NCI-H2081 (cell line): ENCODE measurements at places on chromosomes 5 and 9.

DNA sequence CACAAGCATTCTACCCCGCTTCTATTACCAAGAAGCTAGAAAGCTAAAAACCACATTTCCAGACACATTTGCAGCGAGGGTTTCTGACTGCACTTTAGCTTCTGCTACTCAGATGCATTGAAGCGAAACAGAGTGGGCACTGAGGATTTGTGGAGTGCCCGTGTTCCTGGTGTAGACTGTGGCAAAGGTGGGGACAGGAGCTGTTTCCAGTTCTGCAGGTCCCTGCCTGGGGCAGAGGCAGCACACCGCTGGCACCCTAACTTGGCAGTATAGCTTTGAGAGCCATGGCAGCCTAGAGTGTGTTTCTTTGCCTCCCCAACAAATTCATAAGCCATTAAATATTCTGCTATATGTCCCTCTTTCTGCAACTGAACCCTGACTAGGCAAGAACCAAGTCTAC is 108.6 kb upstream of the SPOCK1 start:
- DNase-seq: no peak

DNA sequence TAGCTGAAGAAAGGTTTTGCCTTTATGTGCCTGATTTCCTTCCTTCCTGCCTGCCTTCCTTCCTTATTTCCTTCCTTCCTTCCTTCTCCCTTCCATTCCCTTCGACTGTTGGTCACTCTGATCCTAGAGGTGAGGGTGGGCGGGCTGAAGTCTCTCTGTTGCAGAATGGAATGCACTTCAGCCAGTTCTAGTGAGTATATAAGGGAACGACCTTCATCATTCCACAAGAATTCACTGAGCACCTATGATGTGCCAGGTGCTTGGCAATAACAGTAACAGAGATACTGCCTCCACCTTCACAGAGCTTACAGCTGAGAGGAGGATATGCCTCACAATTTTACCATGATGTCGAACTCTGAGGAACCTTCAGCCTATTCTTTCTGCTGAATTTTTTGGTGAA is 8.7 kb upstream of the OR5C1 start:
- no peak for DNase-seq

DNA sequence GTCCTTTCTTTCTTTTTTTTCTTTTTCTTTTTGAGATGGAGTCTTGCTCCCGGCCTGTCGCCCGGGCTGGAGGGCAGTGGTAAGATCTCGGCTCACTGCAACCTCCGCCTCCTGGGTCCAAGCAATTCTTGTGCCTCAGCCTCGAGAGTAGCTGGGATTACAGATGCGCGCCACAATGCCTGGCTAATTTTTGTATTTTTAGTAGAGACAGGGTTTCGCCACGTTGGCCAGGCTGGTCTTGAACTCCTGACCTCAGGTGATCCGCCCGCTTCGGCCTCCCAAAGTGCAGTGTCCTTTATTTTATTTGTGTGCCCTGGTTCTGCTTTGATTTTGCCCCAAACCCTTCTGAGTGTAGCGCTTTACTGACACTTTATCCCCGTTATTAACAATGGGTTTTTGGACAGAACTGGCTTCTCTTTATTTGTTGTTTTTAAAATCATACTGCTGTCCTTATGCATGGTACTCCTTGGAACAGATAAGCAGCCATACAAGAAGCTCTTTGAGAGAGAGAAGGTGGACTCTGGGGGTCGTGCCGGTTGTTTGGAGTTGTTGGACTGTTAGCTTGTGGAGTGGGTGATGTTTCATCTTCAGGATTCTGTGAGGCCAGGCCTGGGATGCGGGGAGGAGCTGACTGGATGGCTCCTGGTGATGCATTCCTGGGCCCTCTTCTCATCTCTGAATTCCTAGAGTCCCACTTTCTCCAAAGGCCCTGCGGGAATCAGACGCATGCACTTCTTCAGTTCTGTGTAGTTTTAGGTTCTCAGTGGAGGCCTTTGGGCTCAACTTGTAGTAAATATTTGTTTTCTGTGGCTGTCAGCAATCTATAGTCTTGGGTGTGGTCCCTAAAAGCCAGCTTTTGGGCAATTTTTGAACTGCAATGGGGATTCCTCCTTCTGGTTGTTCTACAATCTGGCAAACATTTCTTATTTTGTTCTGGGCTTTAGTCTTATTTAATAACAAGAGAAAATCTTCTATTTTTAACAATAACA is 47.8 kb downstream of the PTTG1 start:
- DNase-seq: no peak

DNA sequence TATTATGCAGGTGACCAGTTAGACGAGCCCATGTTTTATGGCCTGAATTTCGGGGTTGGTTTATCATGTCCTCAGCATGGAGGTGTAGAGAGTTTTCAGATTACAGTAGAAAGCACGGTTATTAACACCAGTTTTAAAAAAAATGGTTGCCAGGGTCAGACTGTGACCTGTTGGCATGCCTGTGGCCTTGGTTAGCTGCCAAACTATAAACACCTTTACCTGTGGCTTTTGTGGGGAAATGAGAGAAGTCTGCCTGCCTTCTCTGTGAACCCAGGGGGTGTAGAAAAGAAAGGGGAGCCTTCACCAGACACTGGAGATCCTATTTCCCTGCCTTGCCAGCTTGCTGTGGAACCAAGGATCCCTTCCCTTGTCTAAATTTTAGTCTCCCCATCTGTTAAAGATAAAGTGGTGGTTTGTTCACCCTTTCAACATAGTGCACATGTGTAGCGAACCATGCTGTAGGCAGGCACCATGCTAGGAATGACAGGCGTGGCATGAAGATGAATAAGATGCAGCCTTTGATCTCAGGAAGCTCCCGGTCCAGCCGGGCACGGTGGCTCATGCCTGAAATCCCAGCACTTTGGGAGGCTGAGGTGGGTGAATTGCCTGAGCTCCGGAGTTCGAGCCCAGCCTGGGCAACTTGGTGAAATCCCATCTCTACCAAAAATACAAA is 6.1 kb upstream of the PHF19 start:
- no peak for DNase-seq

DNA sequence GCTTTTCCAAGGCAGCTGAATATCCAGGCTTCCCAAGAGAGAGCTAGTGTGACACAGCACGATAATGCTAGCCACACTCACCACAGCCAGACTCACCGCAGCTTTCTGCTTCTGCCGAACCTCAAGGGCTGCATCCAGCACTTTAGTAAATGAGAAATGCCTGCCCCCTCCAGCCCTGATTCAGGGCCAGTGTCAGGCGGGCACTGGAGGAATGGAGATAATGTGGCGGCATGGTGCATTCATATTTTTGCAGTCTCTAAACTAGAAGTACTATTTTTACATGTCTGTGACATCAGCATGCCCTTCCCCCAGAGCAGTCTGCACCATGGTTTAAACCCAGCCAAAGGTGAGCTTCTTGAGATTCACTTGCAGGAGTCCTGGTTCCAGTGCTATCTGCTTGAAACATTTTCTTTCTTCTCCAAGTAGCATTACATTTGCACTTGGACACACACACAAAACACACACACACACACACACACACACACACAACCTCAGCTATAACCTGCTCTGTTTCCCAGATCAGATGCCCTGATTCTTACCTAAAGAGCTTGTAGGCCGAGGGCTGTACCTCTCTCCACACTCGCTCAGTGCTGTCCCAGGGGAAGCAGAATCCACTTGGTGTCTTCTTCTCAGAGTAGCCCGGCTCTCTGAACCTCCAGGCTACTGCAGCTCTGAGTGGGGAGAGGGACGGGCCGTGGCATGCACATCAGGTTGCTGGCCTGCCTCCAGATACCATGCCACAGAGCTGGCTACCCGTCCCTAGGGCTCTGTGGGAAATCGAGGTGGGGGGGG is at the start of gene FGF1:
TSS of gene FGF1 (minus strand) at position 673 of the 792 bp plus-strand sequence. CDS start 71,963 bp downstream, outside the sequence.
- no peak for DNase-seq

- no peak for DNase-seq
These were observed 261.8 kb downstream of the EBF1 start for GRCh38 chr5:158837908-158838307.

- no peak for DNase-seq
These were observed 17.3 kb downstream of the TRUB2 start for GRCh38 chr9:128304971-128305288.

DNA sequence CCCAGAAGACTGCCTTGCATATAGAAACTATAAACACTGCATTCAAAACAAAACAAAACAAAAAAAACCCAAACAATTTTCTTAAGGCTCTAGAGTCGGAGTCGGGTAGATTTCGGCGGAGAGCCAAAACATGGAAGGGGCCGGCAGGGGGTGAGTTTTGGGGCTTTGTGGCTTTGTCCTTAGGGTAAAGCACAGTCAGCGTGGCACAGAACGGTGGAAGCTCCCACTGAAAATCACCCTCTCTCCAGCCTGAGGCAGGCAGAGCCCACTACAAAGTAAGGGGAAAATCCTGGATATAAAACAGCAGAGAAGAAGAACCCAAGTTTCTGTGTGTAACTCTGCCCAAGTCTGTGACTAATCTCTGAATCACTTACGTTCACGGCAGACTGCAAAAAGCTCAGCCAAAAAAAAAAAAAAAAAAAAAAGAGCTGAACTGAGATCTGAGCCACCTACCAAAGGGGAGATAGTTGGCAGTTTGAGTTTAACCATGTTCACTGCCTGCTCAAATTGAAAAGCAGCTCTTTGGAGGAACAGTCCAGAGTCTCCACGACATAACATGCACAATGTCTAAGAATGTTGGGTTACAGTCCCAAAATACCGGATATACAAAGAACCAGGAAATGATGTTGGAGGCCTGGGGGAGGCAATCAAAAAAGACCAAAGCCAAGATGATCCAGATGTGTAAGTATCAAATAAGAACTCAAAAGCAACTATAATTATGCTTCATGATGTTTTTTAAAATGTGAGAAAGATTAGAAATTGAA is 26.6 kb upstream of the OR2K2 start:
- no peak for DNase-seq

DNA sequence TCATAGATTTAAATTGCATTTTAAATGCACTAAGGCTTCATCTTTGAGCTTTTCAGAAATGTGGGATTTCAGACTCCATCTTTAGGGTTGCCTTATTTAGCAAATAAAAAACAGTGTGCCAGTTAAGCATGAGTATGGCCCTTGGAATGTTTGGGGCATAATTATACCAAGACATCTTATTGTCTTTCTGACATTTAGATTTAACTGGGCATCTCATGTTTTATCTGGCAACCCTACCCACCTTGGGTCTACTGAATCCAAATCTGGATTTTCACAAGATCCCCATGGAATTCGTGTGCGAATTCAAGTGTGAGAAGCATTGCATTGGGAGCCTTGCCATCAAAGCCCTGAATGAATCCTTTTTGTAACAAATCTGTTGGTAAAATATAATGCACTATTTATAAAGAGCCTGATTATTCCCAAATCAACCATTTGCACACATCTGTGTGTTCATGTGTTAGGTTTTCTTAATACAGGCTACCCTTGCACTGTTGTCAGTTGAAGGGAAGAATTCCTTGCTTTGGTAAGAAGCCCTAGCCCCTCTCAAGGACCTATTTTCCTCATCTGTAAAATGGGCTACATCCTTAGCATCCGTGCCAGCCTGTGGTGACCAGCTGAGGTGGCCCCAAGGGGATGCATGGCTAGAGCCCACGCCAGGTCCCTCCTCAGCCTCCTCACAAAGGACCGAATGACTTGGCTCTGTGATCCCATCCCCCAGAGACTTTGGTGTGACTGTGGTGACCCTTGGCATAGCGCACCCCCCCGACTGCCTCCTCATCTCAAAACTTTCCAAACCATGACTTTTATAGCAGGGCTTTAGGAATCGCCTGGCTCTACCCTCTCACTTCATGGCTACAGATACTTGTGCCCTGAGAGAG is 8.1 kb downstream of the GSN start:
- DNase-seq: no peak

DNA sequence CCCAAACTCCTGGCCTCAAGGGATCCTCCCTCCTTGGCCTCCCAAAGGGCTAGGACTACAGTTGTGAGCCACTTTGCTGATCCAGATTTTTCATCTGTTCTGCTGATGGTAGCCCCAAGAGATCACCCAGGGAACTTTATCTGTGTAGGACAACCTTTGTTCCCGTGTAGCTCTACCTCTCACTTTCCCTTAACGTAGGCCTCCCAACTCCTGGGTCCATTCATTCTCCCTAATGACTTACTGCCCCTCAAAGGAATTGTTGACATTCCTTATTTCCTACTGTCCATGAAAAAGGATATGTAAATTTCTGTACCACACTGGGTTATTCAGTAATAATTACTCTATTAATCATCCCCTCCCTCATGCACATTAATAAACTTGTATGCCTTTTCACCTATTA is 51.0 kb upstream of the PHF24 start:
- no peak for DNase-seq

DNA sequence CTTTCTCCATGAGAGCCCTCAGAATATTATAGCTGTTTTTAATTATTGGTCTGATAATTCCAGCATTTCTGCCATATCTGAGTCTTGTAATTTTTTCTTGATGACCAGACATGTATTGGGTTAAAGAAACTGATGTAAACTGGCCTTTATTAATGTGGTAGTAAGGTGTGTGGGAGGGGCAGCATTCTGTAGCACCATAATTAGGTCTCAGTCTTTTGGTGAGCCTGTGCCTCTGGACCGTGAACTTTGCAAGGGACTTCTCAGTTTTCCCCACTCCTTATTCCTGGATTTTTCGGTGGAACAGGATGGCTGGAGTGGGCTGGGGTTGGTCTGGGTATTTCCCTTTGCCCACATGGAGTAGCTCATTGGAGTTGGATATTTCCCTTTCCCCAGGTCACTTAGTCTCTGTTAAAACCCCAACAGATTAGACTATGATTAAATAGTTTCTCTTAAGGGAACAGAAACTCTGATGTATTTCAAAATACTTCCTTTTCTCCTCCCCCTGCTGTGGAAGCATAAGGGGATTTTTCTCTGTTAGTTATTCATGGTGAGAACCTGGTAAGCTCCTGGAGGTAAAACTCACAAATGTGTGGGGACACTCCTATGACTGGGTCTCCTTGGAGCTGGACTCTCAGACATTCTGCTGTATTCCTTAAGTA is 52.4 kb downstream of the FSD1L start:
- no peak for DNase-seq

GRCh38 chr5:96404191-96404867 is 28.7 kb downstream of the PCSK1 start:
- no peak for DNase-seq

- no peak for DNase-seq
These were observed 87.9 kb upstream of the FSD1L start for GRCh38 chr9:105359892-105360291.

- peak; percentile 61 for DNase-seq
These were observed 572.9 kb upstream of the SGCD start for GRCh38 chr5:155753943-155754581.

- no peak for DNase-seq
These were observed 150.5 kb downstream of the TLE1 start for GRCh38 chr9:81538890-81539289.

GRCh38 chr9:120944948-120945347 is 18.4 kb upstream of the TRAF1 start:
- DNase-seq: no peak

GRCh38 chr5:123098767-123099513 is 9.9 kb downstream of the PRDM6 start:
- DNase-seq: no peak

DNA sequence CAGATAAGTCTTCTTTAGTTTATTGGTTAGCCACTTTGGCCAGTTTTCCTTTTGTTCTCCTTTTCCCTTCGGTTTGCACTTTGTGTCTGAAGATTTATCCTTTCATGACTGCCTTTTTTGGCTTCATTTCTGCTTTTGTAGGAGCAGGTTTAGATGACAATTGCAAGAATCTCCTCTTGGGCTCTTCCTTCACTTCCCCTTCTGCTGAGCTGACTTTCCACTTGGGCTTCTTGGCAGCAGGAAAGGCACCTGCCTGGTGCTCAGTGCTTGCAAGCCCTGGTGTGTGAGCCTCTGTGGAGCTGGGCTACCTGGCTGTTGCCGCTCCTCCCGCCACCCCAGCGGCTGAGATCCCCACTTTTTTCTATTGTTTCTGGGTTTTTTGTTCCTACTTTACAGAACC is 7.3 kb downstream of the CCDC112 start:
- no peak for DNase-seq
